ENCODE measurements at places on chromosomes 5 and 9. TPM values are rescaled to one million over a fixed set of nuclear protein-coding genes. Genes with fewer than 3 reads are reported as not detected.

DNA sequence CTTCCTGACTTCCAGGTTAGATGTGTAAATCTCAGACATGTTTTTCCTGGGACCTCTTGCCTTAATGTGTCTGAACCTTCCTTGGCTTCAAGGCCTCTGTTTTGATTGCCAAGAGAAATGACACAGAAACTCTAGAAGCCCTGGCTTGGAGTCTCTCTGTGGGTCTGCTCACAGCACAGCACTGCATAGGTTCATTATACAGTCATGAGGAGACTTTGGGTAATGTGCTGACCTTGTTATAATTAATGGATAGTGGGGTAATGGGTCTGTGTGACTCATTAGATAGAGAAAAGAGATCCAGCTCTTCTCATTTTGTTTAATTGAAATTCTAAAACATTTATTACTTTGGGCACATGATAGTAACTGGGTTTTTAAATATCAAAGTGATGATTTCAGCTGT lies 175.8 kb upstream of the GLRA1 start:
- DNase-seq = no peak

GRCh38 chr5:6774721-6775204 lies 61.5 kb downstream of the TENT4A start:
- no peak for DNase-seq

DNA sequence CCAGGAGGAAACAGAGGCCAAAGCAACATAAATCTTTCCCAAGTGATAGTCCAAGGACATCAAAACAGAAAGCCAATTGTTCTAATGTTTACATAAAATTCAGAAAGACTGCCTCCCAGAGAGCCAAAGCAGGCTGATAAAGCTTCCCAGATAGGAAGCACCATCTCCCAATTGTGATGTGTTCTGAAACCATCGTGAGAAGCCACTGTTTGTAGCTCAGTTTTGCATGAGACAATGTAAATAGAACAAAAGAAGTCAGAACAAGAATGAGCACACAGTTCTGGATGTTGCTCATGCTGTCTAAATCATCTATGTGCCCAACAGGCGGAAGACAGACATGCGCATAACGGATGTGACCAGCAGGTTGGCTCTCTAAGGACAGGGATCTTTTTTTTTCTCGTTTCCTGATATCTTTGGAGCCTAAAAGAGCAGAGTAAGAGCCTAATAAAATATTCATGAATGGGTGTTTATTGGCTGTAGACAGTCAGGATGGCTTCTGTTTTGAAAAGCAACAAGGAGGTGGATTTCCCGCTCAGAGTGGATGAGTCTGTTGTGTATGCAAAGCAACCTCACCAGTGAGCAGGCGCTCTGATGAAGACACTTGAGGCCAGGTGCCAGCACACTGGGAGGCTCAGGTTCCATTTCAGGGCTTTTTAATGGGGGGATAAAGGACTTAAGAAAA lies 113.6 kb downstream of the GNA14 start:
- no peak for DNase-seq

DNA sequence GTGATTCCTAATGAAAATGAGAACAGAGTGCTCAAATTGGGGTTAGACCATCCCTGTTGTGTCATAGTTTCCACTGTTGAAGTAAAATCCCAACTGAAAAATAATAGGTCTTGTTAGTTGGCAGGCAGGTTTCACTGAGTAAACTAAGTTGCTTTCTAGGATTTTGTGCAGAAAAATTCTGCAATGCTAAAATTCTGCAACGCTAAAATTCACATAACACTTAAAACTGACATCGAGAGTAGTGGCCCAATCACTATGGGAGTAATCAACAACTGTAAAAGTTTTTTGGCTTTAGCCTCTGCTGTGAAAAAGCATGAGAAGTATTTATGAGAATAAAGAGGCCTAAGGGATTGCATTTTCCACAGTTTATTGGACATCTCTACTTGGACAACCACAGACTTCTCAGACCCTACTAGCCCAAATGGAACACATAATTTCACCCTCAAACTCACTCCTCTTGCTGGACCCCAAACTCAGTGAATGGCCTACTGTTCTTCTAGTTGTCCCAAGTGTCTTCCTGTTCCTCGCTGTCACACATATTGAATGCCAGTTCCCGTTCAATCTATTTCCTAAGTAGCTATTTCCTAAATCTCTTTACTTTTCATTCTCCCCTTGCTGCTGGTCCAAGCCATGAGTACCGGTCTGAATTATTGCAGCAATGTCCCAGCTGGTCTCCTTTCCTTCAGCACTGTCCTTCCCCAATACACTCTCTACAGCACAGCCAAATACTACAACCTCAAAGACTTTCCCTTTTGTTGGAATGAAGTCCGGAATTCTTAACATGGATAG lies 355.4 kb downstream of the PDE4D start:
- DNase-seq = no peak

- no peak for DNase-seq
These were observed 164.1 kb downstream of the HSD17B3 start for GRCh38 chr9:96137671-96138429.

DNA sequence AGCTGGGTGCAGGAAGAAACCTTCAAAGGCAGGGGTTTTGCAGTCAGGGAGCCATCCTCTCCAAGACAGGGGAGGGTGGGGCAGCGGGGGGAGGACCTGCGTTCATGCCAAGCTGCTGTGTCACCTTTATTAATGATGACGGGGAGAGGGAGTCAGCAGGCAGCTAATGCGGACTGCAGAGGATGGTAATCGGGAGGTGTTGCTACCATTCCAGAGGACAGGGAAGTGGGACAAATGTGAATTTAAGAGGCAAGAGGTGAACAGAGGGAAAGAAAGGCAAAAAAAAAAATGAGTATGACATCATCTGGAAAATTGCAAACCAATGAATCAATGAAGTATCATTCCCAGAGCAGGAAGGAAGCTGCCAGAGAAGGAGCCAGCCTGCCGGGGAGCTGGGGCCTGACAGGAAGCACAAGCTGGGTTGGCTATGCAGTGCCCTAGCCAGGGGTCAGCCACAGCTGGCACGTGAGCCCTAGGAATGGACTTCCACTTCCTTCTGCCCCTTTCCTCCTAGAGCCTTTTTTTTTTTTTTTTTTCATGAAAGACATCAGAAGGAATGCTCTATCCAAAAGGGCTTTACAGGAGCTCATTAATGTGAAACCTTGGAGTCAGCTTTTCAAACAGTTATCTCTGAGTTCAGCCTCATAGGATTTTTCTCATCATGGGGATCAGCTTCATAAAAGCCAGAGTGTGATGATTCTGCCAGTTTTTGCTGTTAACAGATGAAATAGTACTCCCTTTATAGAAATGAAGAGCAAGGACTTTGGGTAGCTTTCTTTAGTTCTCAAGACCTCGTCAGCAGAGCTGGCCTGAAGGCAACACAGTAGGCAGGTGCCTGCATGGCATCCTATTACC lies 9.2 kb downstream of the INSYN2B start:
- DNase-seq = no peak

GRCh38 chr5:60346393-60346792 lies 353.6 kb downstream of the DEPDC1B start:
- no peak for DNase-seq

The DIPK1B gene
- total RNA-seq = 7.4 TPM

GRCh38 chr9:112787978-112788377 lies 37.4 kb downstream of the SNX30 start:
- no peak for DNase-seq

GRCh38 chr9:89844535-89844934 lies 239.7 kb downstream of the GADD45G start:
- peak; percentile 32 for DNase-seq

- no peak for DNase-seq
These were observed 9.5 kb upstream of the CCDC187 start for GRCh38 chr9:136313111-136314055.

- peak; percentile 24 for DNase-seq
These were observed 988 bp downstream of the OXCT1 start for GRCh38 chr5:41869151-41869723.

DNA sequence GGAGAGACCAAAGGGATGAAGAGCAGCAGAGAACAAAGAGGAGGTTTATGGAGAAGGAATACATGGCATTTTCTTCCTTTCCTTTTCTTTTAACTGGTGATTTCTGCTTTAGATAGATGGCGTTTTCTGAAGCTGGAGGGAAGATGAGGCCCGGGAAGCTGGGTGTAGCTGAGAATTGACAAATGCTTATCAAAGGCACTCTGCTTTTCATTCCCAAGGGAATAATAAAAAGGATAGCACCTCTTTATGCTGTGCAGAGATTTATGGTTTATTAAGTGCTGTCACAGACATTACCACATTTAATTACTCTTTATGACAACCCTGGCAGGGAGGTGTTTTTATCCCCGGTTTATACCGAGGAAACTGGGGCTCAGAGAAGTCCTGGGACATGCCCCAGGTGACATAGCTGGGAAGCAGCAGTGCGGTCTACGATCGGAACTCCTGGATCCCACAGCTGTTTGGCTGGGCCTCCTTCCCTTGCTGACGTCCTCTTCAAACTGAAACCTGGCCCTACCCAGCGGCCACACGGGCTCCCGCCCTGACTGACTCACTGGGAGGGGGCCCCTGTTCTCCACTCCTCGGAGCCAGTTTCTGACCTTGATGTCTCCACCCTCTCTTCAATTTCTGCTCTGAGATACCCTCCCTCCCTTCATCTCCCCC lies 8.2 kb upstream of the EPB41L4B start:
- peak; percentile 74 for DNase-seq

- no peak for DNase-seq
These were observed 7.6 kb downstream of the TGFBI start for GRCh38 chr5:136036293-136036911.

GRCh38 chr5:67316695-67317094 lies 120.1 kb upstream of the CD180 start:
- DNase-seq = no peak

DNA sequence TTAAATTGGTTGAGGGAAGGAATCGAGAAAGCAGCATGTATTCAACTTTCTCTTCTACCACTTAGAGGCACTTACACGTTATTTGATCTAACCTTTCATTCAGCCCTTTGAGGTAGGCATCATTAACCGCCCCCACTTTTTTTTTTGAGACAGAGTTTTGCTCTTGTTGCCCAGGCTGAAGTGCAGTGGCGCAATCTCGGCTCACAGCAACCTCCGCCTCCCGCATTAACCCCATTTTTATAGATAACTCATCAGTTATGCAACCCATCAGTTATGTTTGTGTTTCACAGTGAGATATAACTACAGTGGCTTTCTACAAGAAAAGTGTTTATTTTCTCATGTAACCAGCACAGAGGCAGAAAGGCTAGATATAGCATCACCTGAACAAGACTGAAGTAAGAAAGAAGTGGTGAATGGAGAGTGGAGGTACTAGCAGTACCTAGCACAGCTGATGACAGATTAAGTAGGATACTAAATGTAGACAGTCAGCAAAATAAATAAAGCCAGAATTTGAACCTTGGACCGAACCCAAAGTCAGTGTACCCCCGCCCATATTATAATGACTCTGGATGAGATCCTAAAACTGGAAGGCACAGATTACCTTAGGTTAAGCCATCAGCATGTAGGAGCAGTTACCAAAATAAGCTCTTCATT lies 91.2 kb downstream of the PJA2 start:
- DNase-seq = no peak

DNA sequence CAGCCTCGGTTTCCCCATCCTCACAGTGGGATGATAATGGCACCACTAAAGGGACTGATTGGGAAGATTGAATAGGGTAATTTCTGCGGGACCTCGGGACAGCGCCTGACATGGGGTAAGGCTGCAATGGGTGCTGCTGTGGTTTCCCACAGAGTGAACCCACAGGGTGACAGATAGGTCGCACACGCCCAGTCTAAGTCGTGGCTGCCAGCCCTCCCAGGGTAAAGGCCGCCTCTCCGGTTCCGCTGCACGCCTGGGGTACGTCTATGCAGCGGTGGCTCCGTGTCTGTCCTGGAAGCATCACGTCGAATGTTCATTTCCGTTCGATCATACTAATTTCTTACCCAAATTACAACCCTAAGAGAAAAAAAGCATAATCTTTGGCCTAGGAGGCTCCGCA lies 631 bp downstream of the CFAP77 start:
- DNase-seq = no peak

The INSL6 gene
- total RNA-seq = not detected

GRCh38 chr5:171820561-171820960 lies 34.9 kb downstream of the SMIM23 start:
- peak; percentile 68 for DNase-seq

GRCh38 chr5:111779922-111780292 lies 22.9 kb upstream of the NREP start:
- no peak for DNase-seq

GRCh38 chr9:37801959-37802711 lies 1.5 kb downstream of the DCAF10 start:
- no peak for DNase-seq

DNA sequence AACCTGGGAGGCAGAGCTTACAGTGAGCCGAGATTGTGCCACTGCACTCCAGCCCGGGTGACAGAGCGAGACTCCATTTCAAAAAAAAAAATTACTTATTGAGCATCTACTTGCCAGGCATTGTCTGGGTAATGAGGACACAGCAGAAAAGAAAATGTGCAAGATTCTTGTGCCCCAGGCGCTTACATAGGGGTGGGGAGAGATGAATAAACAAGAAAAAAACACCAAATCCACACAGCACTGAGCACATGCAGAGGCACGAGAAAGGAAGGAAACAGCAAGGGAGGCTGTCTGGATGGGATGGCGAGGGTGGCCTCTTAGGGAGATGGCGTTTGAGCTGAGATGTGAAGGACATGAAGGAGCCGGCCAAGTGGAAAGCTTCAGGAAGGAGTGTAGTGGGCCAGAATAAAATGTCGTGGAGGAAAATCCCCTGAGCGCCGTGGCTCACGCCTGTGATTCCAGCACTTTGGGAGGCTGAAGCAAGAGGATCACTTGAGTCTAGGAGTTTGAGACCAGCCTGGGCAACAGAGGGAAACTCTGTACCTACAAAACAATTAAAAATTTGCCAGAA lies 13.9 kb downstream of the DYNC2I2 start:
- DNase-seq = no peak

The IFNA2 gene
- not detected for total RNA-seq

GRCh38 chr5:4387290-4387689 lies 752.8 kb upstream of the ADAMTS16 start:
- DNase-seq = no peak

DNA sequence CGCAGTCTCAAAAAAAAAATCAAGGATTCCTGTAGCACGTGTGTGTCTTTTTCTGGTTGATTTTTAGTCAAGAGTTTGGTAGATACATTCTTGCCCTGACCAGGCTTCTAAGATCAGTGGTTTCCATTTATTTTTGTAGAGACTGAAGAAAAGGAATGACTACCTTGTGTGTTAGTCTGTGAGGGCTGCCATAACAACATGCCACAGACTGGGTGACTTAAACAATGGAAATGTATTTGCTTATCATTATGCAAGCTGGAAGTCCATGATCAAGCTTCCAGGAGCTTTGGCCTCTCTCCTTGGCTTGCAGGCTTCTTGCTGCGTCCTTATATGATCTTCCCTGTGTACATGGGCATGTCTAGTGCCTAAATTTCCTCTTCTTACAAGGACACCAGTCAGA lies 127.0 kb downstream of the CCDC192 start:
- no peak for DNase-seq

- no peak for DNase-seq
These were observed 596.2 kb upstream of the DAB2 start for GRCh38 chr5:40021007-40021406.

- no peak for DNase-seq
These were observed 487.8 kb upstream of the NUDT12 start for GRCh38 chr5:104050436-104050835.

The ITK gene
- 1.1 TPM for total RNA-seq

- DNase-seq = no peak
These were observed 6.6 kb downstream of the IDNK start for GRCh38 chr9:83629433-83630104.

Data from lower leg skin (tissue), 4 donors.